AG08395 (cell line): ENCODE measurements at places on chromosomes 1 and 21.

DNA sequence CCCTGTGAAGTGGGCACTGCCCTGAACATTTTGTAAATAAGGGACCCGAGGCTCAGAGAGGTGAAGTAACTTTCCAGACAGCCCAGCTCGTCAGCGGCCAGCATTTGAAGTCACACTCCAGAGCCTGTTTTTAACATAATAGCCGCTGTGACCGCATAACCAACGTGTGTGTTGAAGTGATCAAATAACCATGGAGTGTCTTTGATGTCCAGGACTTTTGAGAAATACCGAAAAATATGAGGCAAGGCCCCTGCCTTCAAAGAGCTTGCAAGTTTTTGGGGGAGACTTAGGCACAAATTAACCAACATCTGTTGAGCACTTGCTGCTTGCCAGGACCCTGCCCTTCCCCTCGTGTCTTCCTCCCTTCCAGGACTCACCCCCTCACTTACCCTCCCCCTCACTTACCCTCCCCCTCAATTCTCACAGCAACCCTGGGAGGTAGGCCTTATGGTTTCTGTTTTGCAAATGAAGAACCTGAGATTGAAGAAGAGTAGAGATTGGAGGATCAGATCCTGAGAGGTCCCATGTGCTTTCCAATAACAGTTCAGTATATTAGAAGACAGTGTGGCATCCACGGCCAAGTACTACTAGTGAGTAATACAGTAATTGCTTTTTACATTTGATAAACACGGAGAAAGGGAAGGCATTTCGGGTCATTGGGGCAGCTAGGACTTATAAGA, 1.3 kb upstream of the SLC16A1 start:
- peak; percentile 91 for DNase-seq

GRCh38 chr1:15531003-15531402, 4.4 kb downstream of the DNAJC16 start:
- no peak for DNase-seq

DNA sequence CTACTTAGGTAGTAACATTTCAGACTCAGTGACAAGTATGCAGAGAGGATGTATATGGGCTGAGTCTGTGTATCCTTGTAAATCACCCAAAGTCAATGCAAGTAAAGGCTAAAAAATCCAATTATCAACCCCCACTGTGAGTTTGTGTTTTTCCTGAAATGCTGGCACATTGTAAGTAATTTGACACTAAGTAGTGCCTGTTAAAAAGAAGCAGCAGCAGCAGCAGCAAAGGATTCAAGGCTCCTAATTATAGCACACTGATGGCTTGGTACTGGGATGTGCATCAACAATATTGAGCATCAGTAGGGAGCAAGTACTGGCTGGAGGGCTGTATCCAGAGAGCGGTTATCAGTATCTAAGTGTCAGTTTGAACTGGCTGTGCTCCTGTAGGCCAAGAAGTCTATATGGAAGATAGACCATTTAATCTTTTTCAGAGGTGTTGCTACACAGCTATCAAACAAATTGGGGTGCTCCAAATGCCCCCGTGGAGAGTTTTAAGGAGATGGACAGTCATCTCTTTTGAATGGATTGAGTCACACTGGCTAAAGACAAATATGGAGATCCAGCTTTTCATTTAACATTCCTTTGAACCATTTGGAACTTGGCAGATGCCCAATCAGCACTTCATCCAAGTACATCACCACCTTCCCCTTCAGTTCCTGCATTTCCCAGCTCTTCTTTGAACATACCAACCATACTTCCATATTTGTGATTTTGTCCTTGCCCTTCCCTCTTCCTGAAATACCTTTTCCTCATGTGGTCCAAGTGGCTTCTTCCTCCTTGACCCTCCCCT, 241.2 kb upstream of the ST6GALNAC5 start:
- DNase-seq = no peak

GRCh38 chr1:207077470-207078377, 10.9 kb upstream of the C4BPB start:
- DNase-seq = peak; percentile 81

- no peak for DNase-seq
These were observed 30.6 kb downstream of the ZC3H11B start for GRCh38 chr1:219582296-219582695.
